ENCODE measurements at places on chromosomes 5 and 9.
A peak's percentile ranks its signal among the peaks of the same experiment; 100 is the strongest.

DNA sequence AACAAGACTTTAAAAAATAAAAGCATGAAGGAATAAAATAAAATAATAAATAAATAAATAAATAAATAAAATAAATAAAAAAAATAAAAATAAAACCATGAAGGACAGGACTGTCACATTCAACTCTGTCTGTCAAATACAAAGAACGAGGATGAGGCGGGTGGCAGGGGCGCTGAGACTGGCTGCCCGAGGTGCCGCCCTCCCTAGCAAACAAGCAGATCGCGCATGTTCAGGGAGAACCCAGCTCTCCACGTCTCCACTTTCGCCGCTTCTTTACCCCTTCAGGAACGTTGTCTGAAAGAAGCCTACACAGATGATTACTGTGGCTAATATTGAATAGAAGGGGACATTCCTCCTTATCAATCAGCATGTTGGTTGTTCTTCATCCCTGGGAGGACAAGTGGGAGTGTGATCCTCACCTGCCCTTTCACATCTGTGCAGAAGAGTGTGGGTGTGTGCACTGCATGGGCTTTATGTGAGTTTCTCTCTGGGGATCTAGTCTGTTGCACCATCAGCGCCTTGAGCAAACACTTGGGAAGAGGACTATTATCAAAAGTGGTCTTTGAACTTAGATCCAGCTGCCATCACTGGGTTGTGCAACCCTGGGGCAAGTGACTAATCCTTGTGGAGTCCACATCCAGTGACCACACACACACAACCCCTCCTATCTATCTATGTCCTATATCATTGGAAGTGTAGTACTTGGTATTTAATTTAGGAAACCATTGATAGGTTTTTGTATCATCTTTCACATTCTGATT, 399.2 kb downstream of the IRX2 start:
- peak; percentile 6 for DNase-seq

GRCh38 chr5:75113354-75114113, 61.2 kb upstream of the GCNT4 start:
- DNase-seq, result peak; percentile 74

DNA sequence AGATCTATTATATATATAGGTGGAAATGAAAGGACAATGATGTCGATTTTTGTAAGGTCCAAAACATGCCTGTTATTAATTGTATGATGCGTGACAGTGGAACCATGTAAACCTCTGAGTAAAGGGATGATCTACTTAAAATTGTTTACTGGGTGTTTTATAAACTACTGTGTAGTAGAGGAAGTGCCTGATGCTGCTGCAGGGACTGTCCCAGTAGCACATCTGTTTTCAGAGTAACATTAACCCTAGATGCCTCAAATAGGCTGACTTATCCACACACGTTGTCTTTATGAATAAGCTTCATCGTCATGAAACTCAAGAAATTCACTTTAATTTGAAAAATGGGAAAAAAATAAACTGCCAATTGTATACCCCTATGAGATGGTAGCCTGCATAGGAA, 1.7 kb downstream of the CAMK4 start:
- DNase-seq, result no peak

DNA sequence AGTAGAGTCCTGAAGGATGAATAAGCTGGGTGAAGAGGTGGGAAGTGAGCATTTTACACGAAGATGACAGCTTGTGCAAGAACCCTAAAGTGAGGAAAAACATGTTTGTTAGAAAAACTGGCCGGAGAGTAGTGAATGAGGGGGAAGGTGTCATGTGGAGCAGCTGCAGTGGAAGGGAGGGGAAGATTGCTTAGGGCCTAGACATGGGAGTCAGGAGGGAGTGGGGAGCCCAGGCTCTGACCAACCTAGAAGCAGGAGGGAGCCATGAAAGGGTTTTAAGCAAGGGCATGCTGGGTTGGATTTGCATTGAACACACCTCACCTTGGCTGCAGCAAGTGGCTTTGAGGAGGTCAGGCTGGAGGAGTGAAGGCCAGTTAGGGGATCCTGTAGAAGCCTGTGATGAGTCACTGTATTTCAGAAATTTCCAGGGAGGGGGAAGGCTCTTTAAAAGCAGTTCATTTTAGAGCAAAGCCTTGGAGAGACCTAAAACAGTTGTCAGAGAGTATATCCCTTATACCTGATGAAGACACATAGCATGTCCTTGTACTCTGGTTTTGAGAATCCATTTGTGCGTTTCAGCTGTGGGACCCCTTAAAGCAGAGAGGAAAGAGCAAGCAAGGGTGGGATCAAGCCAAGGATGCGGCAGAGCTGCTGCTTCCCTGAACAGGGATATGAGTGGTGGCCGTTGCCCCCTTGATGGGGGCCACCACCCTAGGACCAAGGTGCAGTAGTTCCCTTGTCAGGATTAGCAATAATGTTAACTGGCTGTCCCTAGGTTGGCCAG, 45.4 kb downstream of the ANGPTL2 start:
- DNase-seq, result peak; percentile 4

GRCh38 chr9:134226221-134226930, 62.0 kb upstream of the RNU6ATAC start:
- peak; percentile 73 for DNase-seq

- DNase-seq, result no peak
Measured at GRCh38 chr9:11235061-11235460, 622.3 kb upstream of the PTPRD start.

DNA sequence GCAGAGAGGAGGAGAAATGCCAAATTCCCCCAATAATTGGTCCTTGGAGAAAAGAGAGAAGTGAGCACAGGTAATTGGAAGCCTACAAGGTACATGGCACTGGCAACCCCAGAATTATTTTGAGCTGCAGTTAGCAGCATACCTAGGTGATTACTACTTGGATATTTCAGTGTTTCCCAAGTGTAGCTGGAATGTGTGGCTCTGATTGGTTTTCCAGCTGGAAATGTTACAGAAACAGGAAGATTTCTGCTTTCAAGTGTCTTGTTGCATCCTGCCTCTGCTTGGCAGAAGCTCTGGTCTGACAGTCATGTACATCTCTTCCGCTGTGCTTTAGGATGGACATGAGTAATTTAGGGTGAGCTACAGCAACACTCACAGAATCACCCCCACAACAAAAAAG, 262.1 kb downstream of the ENC1 start:
- peak; percentile 62 for DNase-seq

- DNase-seq, result no peak
Measured at GRCh38 chr9:33366979-33367480, 35.3 kb downstream of the AQP7 start.

DNA sequence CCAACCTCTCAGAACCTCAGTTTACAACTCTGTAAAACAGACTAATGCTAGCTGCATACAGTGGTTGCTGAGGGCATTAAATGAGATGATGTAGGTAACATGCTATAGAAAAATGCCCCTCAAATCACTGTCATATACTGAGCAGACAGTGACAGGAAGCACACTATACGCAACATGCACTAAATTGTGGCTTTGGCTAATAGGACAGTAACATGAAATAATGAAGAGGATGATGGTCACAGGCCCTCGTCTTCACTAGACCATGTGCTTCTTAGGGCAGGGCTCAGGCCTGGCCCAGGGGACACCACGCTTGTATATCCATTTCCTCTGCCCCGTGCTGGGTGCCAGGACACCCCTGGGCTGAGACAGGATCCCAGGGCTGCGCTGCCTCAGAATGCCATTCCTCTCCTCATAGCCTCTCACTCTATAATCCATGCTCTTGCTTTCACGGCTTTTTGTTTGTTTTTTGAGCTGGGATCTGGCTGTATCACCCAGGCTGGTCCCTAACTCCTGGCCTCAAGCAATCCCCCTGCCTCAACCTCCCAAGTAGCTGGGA, 18.9 kb downstream of the CSF1R start:
- no peak for DNase-seq

DNA sequence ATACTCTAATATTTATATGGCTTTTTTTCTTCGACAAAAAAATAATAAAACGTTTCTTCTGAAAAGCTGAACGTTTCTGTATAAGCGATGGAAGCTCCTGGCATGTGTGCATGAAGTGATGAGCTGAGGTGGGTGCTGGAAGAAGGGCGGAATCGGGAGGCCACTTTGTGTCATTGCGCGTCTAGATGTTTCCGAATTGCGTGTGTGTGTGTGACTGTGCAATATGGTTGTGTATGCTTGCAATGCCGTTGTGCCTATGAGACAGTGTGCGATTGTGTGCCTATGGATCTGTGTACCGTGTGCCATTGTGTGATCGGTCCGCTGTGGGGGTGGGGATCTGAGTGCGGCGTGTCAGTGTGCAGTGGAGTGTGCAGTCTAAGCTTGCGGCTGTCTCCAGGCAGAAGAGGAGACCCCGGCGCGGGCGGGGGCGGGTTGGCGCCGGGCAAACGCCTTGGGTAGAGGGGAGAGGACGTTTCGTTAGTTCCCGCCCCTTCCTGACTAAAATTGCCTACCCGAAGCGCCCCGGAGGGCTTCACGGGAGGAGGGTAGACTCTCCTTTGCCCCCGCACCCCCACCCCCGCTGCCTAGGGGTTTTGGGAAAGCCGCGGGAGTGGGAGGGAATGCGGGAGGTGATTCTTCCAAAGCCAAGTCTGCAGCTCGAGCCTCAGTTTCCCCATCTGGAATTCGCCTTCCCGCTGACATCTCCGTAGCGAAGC, 24.2 kb downstream of the PCDHGC5 start:
- DNase-seq, result no peak

GRCh38 chr9:107751567-107752210, 262.1 kb upstream of the KLF4 start:
- DNase-seq, result peak; percentile 79

DNA sequence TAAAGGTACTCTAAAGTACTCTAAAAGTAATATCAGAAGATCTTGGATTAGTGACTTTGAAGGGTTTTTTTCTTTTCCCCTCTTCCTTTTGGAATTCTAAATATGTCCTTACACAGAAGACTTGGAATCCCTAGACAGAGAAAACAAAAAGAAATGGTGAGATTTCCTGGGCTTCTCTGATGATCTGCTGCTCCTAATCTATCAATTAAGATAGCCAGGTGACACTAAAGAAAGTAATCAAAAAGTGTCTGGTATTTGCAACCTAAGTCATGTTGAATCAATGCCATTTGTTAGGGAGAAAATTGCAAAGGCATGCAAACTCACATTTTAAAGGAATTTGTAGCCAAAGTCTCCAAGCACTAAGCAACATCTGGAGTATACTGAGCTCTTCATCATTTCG, 29.5 kb upstream of the MYO10 start:
- DNase-seq, result no peak

All from MCF 10A (cell line).